Mammary epithelial cell (primary cell): ENCODE measurements at places on chromosomes 13 and 19.

GRCh38 chr19:51552996-51553725 lies 17.9 kb upstream of the ZNF175 start:
- peak; percentile 57 for DNase-seq

DNA sequence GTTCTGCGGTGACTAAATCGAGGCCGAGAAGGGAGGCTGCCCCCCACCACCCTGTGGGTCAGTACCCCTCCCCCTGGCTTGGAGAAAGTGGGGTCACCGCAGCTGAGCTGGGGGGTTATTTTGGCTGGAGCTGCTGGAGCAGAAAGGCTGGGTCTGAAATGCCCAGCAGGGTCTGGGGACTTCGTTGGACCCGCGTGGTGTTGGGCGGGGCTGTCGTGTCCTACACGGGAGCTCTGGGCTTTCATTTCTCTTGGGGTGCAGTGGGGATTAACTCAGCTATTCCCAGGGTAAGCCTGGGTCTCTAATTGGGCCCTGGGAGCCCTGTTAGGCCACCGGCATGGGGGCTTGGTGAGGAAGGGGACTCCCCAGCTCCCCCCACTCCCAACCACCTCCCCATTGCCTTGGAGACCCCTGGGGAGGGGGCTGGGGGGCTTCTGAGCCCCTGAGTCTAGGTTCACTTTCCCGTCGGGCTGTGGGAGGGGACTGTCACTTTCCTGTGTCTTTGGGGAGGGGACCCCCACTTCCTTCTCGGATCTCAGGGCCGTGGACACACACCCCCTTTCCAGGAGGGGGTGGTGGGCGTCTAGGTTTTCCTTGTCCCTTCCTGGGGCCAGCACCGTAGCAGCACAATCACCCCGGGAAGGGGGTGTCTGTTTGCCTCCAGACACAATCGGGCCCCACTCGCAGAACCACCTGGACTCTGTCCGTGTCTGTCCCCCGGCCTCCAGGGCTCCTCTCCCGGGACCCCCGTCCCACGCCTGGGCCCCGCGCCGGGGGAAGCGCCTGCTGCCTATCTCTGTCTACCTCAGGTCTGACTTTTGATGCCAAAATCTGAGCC lies 10.2 kb upstream of the WDR18 start:
- DNase-seq, result no peak

DNA sequence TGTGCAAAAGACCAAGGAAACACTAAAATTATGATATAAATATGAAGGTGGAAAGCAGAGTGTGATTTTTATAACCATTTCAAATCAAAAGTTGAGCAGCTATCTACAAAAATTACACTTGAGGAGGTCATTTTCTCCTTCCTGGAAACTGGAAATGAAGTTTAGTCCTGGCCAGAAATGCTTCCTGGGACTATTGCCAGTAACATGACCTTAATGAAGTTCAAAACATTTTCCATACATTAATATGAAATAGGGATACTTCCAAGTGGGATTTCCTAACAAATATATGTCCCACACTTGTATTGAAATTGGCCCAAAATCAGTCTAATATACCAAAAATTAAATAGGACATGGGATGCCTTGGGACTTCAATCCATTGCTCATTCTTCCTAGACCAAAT lies 1556.8 kb upstream of the MIR17HG start:
- no peak for DNase-seq

GRCh38 chr19:39412867-39413271 lies 400 bp downstream of the PLEKHG2 start:
- DNase-seq, result no peak

- DNase-seq, result peak; percentile 58
These were observed 502.8 kb downstream of the COG6 start for GRCh38 chr13:40158218-40158617.

- DNase-seq, result no peak
These were observed 988.6 kb downstream of the PCDH17 start for GRCh38 chr13:58620176-58620575.

GRCh38 chr19:29211562-29212355 lies 1.2 kb downstream of the UQCRFS1 start:
- peak; percentile 9 for DNase-seq

GRCh38 chr13:30022256-30022655 lies 171.8 kb upstream of the UBL3 start:
- DNase-seq, result no peak

DNA sequence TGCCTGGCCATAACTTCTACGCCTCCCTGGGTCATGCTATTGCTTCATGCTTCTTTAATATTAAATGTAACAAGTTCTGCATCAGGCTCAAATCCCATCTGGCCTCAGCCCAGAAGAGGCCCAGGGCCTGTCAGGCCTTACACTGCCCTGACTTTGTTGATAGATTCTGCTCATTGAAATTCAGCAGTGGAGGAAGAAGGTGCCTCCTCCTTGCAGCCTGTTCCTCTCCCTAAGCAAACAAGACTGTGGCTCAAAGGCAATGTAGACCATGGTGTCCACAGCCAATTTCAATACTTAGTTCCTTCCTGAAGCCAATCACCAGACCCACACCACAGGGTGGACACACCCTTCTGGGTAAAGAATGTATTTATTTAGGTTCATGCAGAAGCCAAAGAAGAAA lies 59.4 kb downstream of the LACC1 start:
- no peak for DNase-seq

- no peak for DNase-seq
These were observed 358.6 kb downstream of the TDRD3 start for GRCh38 chr13:60755380-60756163.

DNA sequence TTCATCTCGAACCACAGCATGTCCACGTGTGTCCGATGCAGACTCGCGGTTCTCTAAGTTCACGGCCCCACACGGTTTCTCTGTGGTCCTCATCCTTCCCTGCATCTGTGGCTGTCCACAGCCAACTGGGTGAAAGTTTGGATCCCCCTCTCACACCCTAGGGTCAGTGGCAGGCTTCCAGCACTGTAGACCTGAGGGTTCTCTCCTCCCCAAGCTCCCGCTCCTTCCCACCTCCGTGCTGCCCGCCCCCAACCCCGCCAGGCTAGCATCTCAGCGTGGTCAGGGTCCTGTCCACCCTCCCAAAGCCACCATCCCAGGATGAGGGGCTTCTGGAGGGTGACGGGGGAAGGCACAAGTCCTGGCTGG lies 3.0 kb downstream of the ANGPTL4 start:
- no peak for DNase-seq

DNA sequence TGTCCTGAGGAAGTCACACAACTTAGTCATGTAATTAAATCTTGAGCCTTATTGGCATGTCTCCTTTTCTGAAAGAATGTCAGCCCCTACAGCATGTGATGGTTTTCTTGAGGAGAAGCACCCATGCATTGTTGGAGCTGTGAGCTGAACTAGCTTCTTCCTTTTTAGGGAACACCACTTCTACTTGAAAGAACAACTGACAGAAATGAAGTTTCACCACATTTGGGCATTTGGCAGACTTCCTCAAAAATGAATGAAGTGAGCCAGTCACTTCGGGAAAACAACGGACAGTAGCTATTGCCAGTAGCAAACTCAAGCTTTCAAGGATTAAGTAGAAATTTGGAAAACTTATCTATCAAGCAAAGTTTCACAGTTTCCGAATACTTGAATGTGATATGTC lies 1351.3 kb downstream of the EFNB2 start:
- no peak for DNase-seq

DNA sequence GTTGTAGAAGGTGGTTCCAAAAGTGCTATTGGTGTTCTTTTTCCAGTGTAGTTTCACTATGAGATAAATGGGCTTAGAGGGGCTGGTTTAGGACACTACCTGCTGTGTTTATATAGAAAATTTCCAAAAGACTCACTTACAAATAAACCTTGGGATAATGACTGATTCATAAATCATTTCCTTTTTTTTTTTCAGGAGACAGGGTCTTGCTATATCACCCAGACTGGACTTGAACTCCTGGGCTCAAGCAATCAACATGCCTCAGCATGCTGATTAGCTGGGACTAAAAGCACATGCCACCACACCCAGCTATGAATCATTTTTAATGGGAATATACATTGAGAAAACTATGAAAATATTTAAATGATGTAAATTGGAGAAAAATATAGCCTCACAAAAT lies 376.6 kb downstream of the PCDH9 start:
- DNase-seq, result peak; percentile 72

- peak; percentile 39 for DNase-seq
These were observed 16.6 kb downstream of the MED4 start for GRCh38 chr13:48078251-48078656.

- DNase-seq, result peak; percentile 92
These were observed 201.3 kb downstream of the SLITRK6 start for GRCh38 chr13:85597790-85598500.

DNA sequence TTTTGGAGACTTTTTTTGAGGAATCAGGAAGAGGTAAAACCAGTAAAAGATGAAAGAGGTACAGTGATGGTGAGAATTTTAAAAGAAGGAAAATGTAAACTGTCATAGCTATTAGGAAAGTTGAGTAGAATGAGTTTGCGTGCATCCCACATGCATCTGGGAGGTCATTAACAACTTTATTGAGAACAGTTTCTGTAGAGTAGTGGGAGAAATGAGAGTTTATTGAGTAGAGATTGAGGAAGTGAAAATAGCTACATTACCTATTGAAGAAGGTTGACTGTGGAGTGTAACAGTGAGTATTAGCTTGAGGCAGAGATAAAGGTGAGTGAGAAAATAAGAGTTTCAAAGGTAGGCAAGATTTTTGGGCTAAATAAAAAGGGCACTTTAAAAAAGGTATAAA lies 38.7 kb downstream of the BRCA2 start:
- no peak for DNase-seq

DNA sequence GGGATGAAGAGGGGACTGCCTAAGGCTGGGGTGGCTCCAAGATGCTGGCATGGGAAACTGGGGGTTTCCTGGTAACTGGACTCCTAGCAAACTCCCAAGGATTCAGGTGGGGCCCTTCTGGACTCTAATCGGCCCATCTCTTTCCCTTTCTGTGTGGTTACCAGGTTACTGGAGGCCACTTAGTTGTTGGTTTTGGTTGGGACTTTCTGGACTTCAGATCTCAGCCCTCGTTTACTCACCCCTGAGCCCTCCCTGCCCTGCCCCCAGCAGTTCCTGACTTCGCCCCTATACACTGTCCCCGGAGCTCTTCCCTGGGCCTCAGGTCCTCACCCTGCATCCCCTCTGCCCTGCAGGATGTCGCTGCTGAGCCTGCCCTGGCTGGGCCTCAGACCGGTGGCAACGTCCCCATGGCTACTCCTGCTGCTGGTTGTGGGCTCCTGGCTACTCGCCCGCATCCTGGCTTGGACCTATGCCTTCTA lies 328 bp downstream of the CYP4F12 start:
- peak; percentile 9 for DNase-seq

- no peak for DNase-seq
These were observed 1384.1 kb downstream of the UQCRFS1 start for GRCh38 chr19:27828829-27829228.

GRCh38 chr13:75285310-75285709 lies 196.7 kb downstream of the TBC1D4 start:
- no peak for DNase-seq

GRCh38 chr13:27793507-27794367 lies 1.5 kb downstream of the GSX1 start:
- peak; percentile 28 for DNase-seq

DNA sequence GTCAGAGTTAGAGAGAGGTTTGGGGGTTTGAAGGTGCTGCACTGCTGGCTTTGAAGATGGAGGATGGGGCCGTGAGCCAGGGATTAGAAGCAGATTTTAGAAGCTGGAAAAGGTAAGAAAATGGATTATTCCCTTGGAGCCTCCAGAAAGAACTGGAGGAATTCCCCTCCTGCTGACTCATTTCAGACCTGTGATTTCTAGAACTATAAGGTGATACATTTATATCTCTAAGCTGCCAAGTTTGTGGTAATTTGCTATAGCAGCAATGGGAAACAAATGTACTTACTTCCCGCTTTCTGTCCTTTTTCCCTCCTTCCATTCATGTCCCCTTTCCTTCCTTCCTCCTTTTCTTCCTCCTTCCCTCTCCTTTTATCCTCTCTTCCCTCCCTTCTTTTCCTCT lies 78.5 kb upstream of the PCDH8 start:
- DNase-seq, result peak; percentile 83

DNA sequence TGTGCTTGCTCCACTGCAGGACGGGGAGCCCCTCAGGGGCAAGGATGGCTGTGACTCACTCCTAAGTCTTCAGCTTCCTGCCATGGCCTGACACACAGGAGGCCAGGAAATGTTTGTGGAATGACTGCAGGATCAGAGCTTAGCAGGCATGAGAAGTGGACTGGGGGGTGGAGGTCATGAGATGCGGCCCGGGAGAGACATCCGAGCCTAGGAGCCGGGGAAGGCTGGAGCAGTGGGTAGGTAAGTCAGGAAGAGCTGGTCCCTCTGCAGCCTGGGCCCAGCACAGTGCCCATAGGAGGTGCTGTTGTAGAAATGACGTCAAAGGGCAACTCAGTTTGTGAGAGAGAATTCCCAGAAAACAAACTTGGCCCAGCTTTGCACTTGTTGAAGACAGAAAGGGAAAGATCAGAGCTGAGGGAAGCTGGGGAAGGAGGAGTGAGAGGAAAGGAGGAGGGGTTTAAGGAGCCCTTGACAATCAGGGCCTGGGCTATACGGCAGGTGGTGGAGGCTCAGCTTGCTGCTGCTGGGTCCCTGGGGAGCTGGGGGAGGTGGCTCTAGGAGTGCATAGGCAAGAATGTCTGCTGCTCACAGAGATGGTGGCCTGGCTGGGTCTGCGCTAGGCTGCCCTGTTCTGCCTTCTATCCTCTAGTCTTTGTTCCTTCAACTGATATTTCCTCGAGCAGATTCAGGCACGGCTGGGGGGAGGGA lies 18.5 kb downstream of the POU2F2 start:
- DNase-seq, result peak; percentile 96

GRCh38 chr13:98428256-98428966 lies 148.5 kb downstream of the STK24 start:
- DNase-seq, result no peak

GRCh38 chr13:79314652-79315051 lies 91.4 kb downstream of the RBM26 start:
- DNase-seq, result no peak
